ENCODE measurements at places on chromosomes 16 and 17.

DNA sequence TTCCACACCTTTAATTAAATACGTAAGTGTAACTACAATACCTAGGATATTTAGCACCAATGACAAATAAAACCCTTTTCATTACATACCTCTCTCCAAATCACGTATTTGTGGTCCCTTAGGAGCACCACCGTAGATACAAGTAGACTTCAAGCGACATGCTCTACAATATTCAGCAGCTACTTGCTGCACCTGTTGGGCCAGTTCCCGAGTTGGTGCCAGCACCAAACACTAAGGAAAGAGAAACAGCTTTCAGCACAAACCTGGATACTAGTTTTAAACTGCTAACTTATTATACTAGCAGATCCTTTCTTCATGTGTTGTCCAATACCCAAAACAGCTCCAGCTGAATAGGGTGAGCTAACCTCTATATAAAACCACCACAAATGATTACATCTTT, 2.7 kb downstream of the DDX5 start:
- DNase-seq = no peak

DNA sequence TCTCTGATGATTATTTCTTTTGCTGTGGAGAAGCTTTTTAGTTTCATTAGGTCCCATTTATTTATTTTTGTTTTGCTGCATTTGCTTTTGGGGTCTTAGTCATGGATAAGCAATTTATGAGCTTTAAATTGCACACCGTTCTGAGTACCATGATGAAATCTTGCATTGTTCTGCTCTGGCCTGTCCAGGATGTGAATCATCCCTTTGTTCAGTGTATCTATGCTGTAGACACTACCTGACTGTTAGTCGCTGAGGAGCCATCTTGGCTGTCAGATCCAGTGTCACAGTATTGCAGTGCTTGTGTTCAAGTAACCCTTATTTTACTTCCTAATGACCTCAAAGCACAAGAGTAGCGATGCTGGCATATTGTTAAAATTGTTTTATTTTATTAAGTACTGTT, 218.0 kb upstream of the CNTNAP4 start:
- DNase-seq = no peak

DNA sequence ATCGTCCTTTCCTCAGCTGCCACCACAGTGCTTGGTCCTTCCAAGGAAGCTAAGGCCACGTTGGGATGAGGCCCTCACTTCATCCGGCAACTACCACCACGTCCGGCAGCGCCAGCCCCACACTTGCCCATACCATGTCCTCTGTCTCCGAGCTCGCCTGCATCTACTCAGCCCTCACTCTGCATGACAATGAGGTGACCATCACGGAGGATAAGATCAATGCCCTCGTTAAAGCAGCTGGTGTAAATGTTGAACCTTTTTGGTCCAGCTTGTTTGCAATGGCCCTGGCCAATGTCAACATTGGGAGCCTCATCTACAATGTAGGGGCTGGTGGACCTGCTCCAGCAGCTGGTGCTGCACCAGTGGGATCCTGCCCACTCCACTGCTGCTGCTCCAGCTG, 44.9 kb downstream of the TTC19 start:
- no peak for DNase-seq

- no peak for DNase-seq
Measured at GRCh38 chr17:50573866-50574611, 13.5 kb downstream of the CACNA1G start.

DNA sequence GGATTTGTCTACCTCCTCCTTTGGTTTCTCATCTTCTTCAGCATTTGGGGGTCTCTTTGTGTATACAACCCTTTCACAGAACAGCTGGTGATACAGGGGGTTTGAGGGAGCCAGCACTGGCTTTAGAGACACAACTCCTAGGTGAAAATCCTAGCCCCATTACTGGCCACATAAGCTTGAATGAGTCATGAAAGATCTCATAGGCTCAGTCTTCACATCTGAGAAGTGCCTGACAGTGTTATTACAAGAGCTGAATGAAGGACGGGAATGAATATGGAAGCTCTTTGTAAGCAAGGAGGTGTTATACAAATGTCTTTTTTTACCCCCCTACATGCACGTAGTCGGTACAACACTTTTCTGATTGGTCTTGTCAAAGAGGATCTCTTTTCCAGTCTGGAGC, 1.7 kb upstream of the B4GALNT2 start:
- no peak for DNase-seq

DNA sequence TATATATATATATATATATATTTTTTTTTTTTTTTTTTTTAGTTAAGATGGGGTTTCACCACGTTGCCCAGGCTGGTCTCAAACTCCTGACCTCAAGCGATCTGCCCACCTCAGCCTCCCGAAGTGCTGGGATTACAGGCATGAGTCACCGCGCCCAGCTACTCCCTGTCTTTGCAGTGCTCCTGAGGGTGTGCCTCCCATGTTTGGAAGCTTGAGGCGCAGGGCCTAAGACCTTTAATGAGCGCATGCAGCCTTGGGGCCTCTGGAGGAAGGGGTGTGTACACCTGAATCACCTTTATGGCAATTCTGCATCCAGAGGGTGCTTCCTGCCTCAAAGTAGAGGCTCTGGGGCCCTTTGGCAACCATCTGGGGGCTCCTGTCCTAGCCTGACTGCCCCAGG, 219.4 kb upstream of the CIBAR2 start:
- no peak for DNase-seq

- no peak for DNase-seq
Measured at GRCh38 chr17:44558710-44559633, 1.7 kb downstream of the FZD2 start.

- no peak for DNase-seq
Measured at GRCh38 chr17:81339191-81339533, 44.1 kb upstream of the SLC38A10 start.

DNA sequence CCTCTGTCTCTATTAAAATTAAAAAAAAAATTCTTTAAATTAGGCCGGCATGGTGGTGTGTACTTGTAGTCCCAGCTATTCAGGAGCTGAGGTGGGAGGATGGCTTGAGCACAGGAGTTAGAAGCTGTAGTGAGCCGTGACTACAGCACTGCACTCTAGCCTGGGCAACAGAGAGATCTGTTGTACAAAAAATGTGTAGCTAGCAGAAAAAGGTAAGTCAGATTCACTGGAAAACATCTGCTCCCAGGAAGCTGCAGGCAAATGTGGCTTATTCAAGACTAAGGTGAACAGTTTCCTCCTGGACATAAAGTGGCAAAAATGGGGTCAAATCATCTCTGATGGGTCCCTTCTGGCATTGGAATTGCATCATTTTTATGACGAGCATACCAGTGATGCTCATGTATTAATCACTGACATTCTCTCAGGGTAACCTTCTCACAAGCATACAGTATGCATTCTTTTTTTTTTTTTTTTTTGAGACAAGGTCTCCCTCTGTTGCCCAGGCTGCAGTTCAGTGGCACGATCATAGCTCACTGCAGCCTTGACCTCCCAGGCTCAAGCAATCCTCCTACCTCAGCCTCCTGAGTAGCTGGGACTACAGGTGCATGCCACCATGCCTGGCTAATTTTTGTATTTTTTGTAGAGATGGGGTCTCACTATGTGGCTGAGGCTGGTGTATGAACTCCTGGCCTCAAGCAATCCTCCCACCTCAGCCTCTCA, 48.7 kb downstream of the CPPED1 start:
- no peak for DNase-seq

- no peak for DNase-seq
Measured at GRCh38 chr17:60315650-60316049, 76.3 kb downstream of the USP32 start.

- no peak for DNase-seq
Measured at GRCh38 chr16:77469634-77470033, 34.8 kb upstream of the ADAMTS18 start.

- DNase-seq = no peak
Measured at GRCh38 chr17:4247971-4248388, 15.8 kb downstream of the ANKFY1 start.

DNA sequence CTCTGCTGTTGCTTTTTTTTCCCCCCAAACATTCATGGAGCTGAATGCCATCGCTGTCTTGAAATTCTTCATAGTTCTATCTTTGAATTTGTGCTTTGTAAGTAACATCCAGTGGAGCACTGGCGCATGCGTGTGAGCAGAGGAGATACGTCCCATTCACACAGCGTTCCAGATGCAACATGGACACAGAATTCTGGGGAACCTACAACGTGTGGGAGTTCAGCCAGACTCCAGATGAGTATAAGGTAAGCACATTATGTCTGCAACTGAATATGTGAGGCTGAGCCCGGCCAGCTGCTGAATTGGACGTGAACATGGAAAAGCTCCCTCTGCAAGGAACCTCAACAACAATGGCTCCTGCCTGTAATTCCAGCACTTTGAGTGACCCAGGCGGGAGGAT, 4.3 kb upstream of the ATP1B2 start:
- DNase-seq = no peak

DNA sequence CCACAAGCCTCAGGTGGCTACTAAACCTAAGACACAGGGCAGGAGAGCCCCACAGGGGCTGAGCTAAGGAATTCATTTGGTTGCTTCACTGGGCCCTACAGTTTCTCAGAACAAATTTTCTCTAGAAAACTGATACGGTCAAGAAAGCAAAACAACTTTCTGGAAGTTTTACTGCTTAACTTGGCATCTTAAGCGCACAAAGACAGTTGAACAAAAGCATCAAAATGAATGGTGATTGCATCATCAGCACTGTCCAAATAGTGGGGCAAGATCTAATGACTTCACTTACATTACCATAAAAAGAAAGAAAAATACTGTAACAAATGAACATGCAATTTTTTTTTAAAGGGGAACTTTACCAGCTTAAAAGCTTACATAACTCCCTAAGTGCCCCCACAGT, 47.6 kb downstream of the XPO6 start:
- DNase-seq = no peak

DNA sequence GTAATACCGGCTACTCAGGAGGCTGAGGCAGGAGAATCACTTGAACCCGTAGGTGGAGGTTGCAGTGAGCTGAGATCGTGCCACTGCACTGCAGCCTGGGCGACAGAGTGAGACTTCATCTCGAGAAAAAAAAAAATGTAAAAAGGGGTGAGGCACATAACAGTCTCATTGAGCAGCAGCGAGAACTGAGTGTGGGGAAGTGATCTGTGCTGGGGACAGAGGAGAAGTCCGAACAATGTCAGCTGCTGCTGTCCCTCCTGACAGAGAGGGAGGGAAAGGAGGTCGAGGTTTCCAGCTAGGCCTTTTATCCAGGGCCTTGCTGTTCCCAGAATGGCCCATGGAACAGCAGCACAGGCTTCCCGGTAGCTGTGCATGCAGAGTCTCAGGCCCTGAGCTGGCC, 14.0 kb downstream of the C16orf74 start:
- no peak for DNase-seq

DNA sequence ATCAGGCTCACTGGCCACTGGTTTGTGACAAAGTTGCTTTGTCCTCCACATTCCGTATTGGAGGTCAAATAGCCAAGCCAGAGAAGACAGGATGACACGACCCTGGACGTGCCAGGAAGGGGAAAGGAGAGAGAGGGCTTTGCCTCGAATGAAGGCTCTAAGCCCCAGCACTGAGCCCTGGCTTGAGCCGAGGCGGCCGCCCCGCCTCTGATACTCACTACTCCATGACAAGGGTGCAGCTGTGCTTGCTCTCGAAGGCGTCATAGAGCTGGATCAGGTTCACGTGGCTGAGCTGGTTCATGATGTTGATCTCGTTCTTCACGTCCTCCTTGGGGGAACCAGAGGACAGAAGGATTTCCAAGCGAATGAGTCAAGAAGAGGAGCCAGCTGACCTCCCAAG, 19.3 kb downstream of the MYLK3 start:
- DNase-seq = no peak

DNA sequence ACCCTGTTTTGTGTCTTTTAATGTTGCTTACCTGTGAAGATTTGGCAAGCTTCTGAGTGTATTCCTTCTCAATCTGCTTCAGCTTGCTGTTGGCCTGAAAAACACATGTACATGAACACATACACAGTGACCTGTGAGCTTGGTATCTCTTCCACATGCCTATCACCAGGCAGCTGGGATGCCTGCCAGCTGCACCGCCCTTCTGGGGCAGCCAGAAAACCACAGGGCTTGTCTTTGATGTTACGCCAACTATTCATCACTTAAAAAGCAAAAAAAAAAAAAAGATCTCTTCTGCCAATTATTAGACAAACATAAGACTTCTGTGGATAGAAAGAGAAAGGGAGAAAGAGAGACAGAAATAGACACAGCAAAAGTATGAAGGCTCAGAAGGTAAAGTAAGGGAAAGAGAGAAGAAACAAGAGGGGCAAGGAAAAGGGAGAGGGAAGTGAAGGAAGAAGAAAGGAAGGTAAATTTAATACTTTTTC, 189.2 kb upstream of the AXIN2 start:
- DNase-seq = no peak

DNA sequence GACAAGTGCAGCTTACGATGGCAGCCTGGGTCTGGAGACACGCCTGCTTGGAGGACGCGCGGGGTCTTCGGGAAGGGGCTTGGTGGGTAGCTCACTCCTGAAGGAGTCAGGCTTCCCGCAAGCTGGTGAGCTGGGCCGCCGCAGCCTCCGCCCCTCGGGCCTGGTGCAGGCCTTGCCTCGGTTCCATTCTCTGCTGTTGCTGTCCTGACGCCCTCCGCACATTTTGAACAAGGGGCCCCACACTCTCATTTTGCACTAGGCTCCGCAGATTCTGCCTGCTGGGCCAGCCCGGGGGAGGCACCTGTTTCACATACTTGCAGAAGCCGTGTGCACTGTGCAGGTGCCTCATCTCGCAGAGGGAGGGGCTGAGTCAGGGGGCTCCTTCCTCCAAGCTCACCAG, 31.9 kb upstream of the CBX4 start:
- no peak for DNase-seq

DNA sequence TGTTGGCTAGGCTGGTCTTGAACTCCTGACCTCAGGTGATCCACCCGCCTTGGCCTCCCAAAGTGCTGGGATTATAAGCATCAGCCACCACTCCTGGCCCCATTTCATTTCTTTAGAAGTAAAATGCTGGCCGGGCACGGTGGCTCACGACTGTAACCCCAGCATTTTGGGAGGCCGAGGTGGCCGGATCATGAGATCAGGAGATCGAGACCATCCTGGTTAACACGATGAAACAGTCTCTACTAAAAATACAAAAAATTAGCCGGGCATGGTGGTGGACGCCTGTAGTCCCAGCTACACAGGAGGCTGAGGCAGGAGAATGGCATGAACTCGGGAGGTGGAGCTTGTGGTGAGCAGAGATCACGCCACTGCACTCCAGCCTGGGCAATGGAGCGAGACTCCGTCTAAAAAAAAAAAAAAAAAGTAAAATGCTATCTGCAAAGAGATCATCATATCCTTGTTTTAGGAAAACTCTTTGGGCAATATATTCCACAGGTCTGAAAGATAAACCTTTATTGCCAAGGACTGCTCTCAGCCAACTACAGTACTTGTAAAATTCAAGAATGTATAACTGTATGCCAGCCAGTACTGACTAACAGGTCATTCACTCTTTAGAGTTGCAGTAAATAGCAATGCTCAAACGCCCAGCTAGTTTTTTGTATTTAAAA, 3.8 kb downstream of the GJC1 start:
- no peak for DNase-seq

GRCh38 chr16:27202923-27203506, 311 bp upstream of the KDM8 start:
- peak; percentile 81 for DNase-seq

- DNase-seq = no peak
Measured at GRCh38 chr16:85304337-85304736, 192.1 kb upstream of the CIBAR2 start.

GRCh38 chr17:83109386-83109785, 30.0 kb downstream of the METRNL start:
- no peak for DNase-seq

- no peak for DNase-seq
Measured at GRCh38 chr16:49464093-49464492, 90.5 kb downstream of the C16orf78 start.

Data from frontal cortex (tissue), 4 donors.